ENCODE measurements at places on chromosomes 2 and 18. TPM values are rescaled to one million over a fixed set of nuclear protein-coding genes. Genes with fewer than 3 reads are reported as not detected.
A peak's percentile ranks its signal among the peaks of the same experiment; 100 is the strongest.

- DNase-seq: no peak
These were observed 1935.1 kb upstream of the PIK3C3 start for GRCh38 chr18:40019797-40020392.

RIT2 gene
- total RNA-seq: not detected

GALNT3 gene
- total RNA-seq: 33.1 TPM

DNA sequence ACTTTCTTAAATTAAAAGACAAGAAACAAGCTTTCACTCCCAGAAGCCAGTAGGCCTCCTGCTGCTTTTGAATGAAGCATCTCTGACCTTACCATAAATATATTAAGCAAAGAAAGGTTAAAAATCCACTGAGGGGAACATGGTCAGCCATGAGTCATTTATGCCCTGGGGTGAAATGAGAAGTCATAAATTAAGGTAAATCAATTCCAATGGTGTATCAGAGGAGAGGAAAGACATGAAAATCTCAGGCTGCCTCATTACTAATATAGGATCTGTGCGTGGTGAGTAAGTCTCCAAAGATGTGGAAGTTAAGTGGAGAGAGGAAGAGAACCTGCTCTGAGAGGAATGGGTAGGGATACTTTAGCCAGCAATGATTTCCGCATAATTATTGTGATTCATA lies 292.3 kb upstream of the CHAC2 start:
- DNase-seq: peak; percentile 44

DNA sequence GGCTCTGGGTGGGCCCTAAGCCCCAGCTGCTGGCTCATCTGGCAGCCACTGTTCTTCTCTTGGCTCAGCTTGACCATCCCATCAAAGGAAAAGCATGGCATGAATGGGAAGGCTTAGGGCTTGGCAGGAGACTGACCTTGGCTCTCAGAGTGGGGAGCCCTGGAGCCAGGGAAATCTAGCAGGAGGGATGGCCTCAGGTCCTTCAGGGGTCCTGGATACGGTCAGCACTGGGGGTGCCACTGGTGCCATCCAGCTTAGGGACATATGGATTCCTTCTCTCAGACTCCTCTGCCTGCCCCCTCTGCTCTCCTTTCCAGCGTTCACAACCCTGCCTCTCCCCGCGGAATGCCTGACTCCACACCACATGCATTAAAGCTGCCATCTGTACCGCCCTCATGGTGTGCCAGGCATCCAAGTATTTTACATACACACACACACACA lies 165.5 kb upstream of the HAAO start:
- DNase-seq: no peak

- no peak for DNase-seq
These were observed 3.8 kb downstream of the TCF4 start for GRCh38 chr18:55584201-55584600.

DNA sequence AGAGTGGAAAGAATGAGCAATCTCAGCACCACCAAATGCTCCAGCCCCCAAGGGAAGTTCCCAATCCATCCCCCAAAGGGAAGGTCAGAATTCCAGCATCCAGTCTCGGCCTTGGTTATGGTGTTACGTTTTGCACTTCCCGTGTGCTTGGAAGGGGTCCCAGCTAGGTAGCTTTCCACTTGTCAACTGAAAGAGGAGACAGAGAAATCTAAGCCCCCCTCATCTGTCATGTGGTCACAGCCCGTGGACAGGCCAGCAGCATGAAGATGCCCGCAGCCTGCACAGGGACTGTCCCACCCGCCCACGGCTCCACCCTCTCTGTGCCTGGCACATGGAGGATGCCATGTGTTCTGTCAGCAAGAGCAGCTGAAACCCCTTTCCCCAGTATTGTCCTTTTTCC lies 32.1 kb downstream of the RHOB start:
- no peak for DNase-seq

BMP10 gene
- not detected for total RNA-seq

GRCh38 chr2:8552293-8552801 lies 129.5 kb upstream of the ID2 start:
- no peak for DNase-seq

GRCh38 chr2:105455488-105456003 lies 56.7 kb upstream of the FHL2 start:
- DNase-seq: peak; percentile 88

STK39 gene
- total RNA-seq: 14.5 TPM

DNA sequence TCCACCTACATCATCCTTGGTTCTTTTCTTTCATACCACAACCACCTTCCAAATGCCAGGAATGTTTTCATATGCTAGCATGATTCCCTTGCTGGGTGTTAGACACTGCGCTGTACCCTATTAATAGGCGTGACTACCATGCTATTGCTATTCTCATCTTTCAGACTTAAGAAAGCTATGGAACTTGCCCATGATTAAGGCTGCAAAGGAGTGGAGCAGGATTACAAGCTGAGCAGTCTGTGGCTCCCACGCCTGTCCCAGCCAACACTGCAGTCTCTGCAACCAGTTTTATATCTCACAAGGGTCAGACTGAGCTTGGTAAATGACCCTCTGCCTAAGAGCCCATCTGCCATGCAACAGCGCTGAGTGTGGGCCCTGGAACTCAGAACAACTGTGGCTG lies 285.7 kb upstream of the POU3F3 start:
- DNase-seq: no peak

- DNase-seq: no peak
These were observed 99.1 kb upstream of the ITGA6 start for GRCh38 chr2:172328103-172328841.

TEX44 gene
- total RNA-seq: not detected

ANKRD30BL gene
- not detected for total RNA-seq

DNA sequence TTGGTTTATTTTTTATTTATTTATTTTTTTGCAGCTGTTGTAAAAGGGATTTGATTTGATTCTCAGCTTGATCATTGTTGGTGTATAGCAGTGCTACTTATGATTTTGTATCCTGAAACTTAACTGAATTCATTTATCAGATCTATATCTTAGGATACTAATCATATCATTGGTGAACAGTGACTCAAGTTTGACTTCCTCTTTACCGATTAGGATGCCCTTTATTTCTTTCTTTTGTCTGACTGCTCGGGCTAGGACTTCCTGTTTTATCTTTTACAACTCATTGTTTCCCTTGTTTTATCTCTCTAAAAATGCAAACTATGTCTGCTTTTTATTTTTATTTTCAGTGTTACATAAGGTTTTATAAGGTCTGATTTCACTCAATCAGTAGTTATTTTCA lies 23.6 kb downstream of the SP100 start:
- no peak for DNase-seq

- no peak for DNase-seq
These were observed 27.2 kb downstream of the RNF152 start for GRCh38 chr18:61865466-61866175.
